ENCODE measurements at places on chromosomes 1 and 21.

GRCh38 chr1:160400223-160400645, at the start of gene VANGL2:
VANGL2 (plus strand) TSS chr1:160400564; CDS start chr1:160415838, 15,274 bp downstream.
- peak; percentile 21 for DNase-seq

DNA sequence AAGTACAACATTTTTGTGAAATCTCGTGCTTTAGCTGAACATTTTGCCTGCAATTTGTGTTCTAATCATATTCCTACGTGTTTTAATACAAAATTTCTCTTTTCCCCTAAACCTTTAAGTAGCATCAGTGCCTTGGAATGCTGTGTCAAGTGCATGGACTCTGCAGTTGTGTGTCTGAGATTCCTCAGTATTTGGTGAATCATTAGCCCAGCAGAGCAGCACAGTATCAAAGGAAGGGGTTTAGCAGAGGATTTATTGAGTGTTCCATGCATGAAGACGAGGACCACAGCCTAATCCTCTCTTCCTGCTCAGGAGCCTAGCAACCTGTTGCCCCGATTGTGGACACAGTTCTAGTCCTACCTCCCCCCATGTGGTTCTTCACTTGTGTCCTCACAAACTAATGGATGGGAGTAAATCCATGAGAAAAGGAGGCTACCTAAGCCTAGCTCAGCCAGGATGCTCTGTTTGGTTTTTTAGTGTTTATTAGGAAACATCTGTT, 29.3 kb upstream of the PCP4 start:
- no peak for DNase-seq

GRCh38 chr1:90387805-90388204, 329.3 kb downstream of the BARHL2 start:
- DNase-seq = no peak

DNA sequence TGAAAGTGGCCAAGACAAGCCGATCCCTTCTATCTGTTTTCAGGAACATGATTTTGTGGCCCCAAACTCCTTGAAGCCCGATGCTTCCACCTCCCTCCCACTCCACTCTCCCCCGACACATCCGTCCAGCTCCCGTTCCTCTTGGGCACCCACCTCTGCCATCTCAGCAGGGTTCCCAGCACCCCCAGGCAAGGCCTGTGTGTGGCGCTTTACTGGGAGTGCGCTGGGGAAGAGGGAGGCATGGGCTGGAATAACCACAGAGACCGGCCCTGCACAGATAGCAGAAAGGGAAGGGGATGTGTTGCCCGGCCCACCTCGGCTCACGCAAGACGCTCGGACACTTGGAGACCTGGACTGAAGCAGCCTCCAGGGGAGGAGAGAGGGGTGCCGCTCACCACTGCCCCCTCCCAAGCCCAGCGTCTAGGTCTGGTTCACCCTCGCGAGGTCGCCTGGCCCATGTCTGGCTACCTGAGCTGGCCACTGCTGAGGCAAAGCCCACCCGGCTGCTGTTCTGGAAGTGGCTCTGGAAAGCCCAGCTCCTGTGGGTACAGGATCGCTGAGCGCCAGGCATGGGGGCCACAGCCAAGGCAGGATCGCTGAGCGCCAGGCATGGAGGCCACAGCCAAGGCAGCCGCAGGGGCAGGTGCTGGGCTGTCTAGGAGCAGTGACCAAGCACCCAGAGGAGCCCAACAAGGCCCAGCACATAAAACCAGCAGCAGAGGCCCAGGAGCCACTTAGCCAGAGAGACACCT, 23.8 kb upstream of the COL18A1 start:
- no peak for DNase-seq

GRCh38 chr1:218463194-218464156, 118.3 kb downstream of the TGFB2 start:
- no peak for DNase-seq

DNA sequence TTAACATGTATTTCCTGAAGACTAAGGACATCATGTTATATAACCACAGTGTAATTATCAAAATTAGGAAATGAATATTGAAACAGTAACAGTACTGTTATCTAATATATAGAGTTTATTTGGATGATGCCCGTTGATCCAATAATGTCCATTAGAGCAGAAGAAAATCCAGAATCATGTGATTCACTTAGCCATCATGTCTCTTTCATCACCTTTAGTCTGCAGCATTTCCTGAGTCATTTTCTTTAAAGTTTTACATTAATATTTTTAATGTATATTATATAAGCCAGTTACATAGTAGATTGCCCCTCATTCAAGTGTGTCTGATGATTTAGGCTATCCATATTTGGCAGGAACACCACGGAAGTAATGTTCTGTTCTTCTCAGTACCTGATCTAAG, 28.9 kb downstream of the MPZL1 start:
- DNase-seq = no peak

DNA sequence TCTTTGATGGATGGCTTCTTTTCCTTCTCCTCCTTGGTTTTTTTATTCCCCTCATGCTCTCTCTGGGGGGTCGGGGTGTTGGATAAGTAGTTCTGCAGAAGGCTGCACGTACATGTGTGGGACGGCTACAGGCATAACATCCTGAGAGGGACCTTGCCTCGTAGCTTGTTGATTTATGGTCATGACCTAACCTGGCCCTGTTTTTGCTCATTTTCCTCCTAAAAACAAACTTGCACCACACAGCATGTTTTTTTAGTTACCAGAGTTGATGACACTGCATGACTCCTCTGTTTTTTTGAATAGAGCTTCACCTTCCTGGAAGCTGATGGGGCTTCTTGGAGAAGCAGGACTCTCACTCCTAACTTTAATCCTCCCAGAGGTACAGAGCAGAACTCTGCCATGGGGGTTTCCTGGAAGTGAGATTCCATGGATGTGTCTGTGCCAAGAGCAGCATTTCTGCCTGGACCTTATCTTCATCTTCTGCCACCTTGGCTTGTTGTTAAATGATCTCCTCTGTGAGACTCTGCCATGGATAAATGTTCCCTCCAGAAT, 114.7 kb downstream of the PAPPA2 start:
- no peak for DNase-seq
